NCI-H69 (cell line): ENCODE measurements at places on chromosomes 7 and 10.

DNA sequence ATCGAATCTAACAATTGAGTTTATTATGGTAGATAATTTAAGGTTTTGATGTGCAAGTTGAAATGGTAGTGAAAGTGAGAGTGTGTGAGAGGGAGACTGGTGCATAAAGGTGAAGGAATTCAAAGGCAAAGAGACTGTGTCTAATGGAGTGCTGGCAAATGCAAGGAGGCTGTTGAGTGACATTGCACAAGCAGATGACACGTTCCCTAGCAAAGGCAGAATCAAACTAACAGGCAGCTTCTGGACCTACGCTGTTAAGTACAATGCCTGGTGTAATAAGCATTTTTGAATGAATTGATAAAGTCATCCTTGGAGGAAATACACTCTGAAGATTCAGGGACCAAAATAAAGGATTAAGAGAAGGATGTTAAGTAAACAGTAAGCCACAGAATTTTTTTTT, 11.7 kb upstream of the GPR141 start:
- DNase-seq = no peak

- DNase-seq = no peak
Measured at GRCh38 chr7:149884016-149884415, 10.2 kb downstream of the ATP6V0E2 start.

DNA sequence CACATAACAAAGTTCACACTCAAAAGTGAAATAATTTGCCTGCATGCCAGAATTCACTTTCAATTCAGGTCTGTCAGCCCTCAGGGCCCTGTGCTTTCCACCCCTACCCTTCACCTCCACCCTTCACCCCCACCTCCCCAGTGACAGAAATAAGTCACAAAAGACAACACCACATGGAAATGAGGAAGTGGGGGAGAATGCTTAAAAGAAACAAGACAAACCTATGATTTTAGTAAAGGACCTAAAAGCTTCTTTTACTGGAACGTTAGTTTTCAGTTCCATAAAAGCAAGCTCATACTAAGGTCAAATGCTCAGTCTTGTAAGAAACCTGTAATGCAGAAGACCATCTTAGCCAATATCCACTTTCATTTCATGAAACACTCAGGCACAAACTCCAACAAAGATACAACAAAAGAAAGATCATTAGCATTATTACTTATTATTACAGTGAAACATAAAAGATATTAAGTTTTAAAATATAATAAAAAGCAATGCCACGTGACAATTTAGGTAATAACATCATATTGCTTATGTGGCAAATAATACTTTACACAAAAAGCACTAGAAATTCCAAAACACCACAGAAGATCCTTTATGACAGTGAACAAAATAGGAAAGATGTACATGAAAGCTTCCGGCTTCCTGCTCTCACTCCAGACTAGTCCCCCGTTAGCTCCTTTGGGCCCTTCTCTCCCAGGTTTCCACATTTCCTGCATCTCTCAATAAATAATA, 112.1 kb downstream of the LMBR1 start:
- peak; percentile 9 for DNase-seq

DNA sequence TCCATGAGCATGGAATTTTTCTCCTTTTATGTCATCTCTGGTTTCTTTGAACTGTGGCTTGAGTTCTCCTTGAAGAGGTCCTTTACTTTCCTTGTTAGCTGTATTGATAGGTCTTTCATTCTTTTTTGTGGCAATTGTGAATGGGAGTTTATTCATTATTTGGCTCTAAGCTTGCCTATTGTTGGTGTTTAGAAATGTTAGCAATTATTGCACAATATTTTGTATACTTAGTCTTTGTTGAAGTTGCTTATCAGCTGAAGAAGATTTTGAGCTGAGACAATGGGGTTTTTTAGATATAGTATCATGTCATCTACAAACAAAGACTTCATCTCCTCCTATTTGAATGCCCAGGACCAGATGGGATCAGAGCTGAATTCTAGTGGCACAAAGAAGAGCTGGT, 1143.8 kb downstream of the XPNPEP1 start:
- DNase-seq = no peak

DNA sequence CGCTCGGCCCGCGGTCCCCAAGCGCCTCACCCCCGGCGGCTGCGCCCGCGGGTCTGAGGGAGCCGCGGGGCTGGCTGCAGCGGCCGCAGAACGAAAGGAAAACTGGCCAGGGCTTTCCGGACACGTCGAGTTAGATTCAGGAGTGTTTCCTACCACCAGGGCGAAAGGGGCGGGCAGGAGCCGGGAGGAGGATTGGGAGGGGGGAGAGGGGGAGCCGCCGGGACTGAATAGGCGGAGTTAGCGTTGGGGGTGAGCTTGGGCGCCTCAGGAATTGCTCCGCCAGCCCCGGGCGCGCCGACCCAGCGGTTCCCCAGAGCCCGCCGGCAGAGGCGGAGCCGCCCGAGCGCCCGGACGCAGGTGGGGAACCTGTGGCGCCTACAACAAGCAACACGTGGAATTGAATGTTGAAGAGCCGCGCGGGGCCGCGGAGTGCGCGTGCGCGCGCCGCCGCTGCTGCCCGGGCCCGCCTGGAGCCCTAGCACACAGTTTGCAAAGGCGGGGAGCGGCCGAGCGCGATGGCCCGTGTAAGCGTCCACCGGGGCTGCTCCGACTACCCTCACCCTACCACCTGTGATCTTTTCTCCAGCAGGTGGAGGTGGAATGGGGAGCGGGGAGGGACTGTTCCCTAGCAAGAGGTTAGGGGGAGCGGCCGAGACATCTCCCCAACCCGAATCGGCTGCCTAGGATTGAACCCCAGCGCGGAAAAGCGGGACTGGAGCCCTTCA, at the start of gene CADPS2:
Gene CADPS2 (minus strand): TSS at position 104 of the 725 bp plus-strand sequence. CDS start 123 bp downstream, outside the sequence.
- peak; percentile 99 for DNase-seq

- no peak for DNase-seq
Measured at GRCh38 chr10:31586723-31587638, 268.0 kb downstream of the ZEB1 start.

DNA sequence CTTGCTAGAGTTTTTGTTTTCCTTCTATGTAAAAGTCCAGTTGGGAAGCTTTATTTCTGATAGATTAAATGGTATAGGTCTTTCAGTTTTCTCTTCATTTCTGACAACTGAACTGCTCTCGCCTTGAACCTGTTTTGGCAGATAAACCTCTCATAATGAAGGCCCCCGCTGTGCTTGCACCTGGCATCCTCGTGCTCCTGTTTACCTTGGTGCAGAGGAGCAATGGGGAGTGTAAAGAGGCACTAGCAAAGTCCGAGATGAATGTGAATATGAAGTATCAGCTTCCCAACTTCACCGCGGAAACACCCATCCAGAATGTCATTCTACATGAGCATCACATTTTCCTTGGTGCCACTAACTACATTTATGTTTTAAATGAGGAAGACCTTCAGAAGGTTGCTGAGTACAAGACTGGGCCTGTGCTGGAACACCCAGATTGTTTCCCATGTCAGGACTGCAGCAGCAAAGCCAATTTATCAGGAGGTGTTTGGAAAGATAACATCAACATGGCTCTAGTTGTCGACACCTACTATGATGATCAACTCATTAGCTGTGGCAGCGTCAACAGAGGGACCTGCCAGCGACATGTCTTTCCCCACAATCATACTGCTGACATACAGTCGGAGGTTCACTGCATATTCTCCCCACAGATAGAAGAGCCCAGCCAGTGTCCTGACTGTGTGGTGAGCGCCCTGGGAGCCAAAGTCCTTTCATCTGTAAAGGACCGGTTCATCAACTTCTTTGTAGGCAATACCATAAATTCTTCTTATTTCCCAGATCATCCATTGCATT, 27.1 kb downstream of the MET start:
- peak; percentile 98 for DNase-seq

- DNase-seq = no peak
Measured at GRCh38 chr7:141456298-141456697, 94.9 kb upstream of the AGK start.

DNA sequence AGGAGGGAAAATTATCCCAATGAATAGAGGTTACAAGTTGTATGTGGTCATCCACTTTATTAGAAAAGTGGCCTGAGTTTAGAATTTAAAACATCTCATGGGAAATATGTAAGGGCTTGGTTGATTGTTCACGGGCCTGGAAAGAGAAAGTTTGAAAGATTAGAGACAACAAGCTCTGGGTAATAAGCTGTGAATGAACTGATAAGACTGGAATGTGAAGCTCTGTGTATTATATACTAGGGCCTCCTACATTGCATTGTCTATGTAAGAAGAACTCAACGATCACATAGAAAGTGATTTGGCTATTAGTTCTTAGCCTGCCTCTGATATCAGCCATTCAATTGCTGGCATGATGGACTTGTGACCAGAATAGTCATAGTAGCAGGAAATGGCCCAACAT, 199.2 kb upstream of the MAGI2 start:
- DNase-seq = no peak
